ENCODE measurements at places on chromosomes 2 and 18. TPM values are rescaled to one million over a fixed set of nuclear protein-coding genes. Genes with fewer than 3 reads are reported as not detected.

- H3K27me3 ChIP-seq, result no peaks in the 10 kb centered on the region
- H3K4me1 ChIP-seq, result no peaks in the 10 kb centered on the region
- DNase-seq, result no peak
- H3K4me3 ChIP-seq, result no peak overlapping the region
Measured at GRCh38 chr2:187345338-187345737, 102.7 kb downstream of the CALCRL start.

GRCh38 chr2:151620761-151621160, 113.5 kb downstream of the NEB start:
- no peaks in the 10 kb centered on the region for H3K36me3 ChIP-seq
- no peaks in the 10 kb centered on the region for H3K27me3 ChIP-seq
- DNase-seq, result no peak

GRCh38 chr2:126307740-126308139, 348.2 kb upstream of the GYPC start:
- no peak for DNase-seq
- H3K4me1 ChIP-seq, result no peaks in the 10 kb centered on the region

GRCh38 chr2:157447741-157448140, 3.9 kb upstream of the CYTIP start:
- no peaks in the 10 kb centered on the region for H3K27me3 ChIP-seq
- H3K4me3 ChIP-seq, result no peak overlapping the region
- no peaks in the 10 kb centered on the region for H3K36me3 ChIP-seq
- no peak for DNase-seq
- H3K4me1 ChIP-seq, result peaks cover 15% of the 10 kb centered on the region
- H3K27ac ChIP-seq, result no peak overlapping the region

DNA sequence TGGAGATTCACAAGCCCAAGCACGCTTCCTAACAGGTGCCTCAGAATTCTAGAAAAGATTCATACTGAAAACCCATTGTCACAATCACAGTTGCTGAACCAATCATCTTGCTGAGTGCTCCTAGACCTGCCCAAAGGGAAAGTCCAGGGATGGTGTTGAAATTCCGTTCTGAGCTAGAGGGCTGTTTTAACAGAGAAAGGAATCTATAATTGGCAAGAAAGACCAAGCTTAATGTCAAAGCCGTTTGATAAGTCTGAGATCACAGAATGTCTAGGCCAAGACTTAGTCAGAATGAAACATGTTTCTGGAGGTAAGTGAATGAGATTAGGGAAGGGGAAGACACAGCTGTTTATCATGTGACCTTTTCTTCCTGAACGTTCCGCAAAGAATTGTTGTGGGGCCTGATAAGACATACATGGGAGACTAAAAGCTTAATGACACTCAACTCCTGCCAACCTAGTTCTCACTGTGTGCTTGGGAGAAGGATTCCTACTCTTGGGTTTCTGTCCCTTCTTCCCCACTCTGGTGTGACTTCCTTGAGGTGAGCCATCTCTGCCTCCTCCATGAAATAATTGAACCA, 27.5 kb downstream of the PMAIP1 start:
- no peak for DNase-seq
- no peaks in the 10 kb centered on the region for H3K4me1 ChIP-seq
- no peaks in the 10 kb centered on the region for H3K36me3 ChIP-seq

GRCh38 chr2:181072486-181073235, 92.3 kb downstream of the UBE2E3 start:
- no peak for DNase-seq
- no peak overlapping the region for H3K27ac ChIP-seq
- H3K4me3 ChIP-seq, result no peak overlapping the region
- no peaks in the 10 kb centered on the region for H3K36me3 ChIP-seq
- peaks cover 8% of the 10 kb centered on the region for H3K4me1 ChIP-seq

- no peak overlapping the region for H3K4me3 ChIP-seq
- H3K4me1 ChIP-seq, result no peaks in the 10 kb centered on the region
- no peaks in the 10 kb centered on the region for H3K36me3 ChIP-seq
- peak; percentile 13 for DNase-seq
- no peaks in the 10 kb centered on the region for H3K27me3 ChIP-seq
Measured at GRCh38 chr2:166487171-166487570, 6.9 kb downstream of the SCN7A start.

- H3K4me3 ChIP-seq, result no peak overlapping the region
- no peak for DNase-seq
- H3K4me1 ChIP-seq, result peaks cover 3% of the 10 kb centered on the region
- no peaks in the 10 kb centered on the region for H3K27me3 ChIP-seq
- H3K36me3 ChIP-seq, result no peaks in the 10 kb centered on the region
- H3K27ac ChIP-seq, result no peak overlapping the region
Measured at GRCh38 chr2:133760376-133760775, 192.1 kb upstream of the NCKAP5 start.

- no peak overlapping the region for H3K27ac ChIP-seq
- H3K4me1 ChIP-seq, result peaks cover 40% of the 10 kb centered on the region
- H3K36me3 ChIP-seq, result no peaks in the 10 kb centered on the region
- no peaks in the 10 kb centered on the region for H3K27me3 ChIP-seq
- no peak for DNase-seq
- H3K4me3 ChIP-seq, result no peak overlapping the region
Measured at GRCh38 chr2:45676088-45676487, 24.6 kb downstream of the PRKCE start.

DNA sequence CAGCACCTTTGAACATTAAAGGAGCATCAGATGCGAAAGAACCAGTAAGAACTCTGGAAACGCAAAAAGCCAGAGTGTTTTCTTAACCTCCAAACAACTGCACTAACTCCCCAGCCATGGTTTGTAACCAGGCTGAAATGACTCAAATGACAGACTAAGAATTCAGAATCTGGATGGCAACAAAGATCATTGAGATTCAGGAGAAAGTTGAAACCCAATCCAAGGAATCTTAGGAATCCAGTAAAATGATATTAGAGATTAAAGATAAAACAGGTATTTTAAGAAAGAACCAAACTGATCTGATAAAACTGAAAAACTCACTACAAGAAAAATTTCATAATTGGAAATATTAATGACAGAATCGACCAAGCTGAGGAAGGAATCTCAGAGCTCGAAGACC, 116.7 kb downstream of the PTRHD1 start:
- no peaks in the 10 kb centered on the region for H3K27me3 ChIP-seq
- no peak overlapping the region for H3K27ac ChIP-seq
- no peak overlapping the region for H3K4me3 ChIP-seq
- DNase-seq, result no peak
- no peaks in the 10 kb centered on the region for H3K4me1 ChIP-seq

DNA sequence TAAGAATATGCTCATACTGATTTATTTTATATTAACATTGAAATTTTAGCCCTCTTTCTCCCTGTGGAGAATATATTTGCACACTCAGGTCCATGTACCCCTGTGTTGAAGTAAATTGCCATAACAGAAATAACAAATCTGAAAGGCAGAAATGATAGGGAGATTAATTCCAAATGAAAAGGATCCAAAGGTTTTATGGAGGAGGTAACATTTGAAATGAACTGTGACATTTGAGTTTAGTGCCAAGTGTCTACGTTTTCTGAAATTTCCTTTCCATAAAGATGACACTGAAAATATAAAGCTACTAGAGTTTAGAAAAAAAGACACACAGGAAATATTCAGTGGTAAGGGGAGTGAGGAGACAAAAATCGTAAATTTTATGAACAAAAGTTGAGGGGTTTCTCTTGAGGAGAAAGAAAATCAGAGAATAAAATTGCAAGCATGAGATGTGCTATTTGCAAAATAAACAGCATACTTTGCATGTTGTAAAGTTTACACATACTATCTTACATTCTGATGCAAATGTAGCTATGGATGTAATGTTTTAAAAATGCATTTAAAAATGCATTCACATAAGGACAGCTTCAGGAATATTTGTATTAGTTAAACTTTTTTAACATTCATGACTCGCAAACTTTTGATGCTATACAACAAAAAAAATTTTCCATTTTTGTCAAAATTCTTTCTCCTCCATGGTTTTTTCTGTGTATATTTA, 69.5 kb downstream of the BAZ2B start:
- H3K36me3 ChIP-seq, result peaks cover 10% of the 10 kb centered on the region
- no peak overlapping the region for H3K27ac ChIP-seq
- H3K4me1 ChIP-seq, result peaks cover under 1% of the 10 kb centered on the region
- no peaks in the 10 kb centered on the region for H3K27me3 ChIP-seq
- DNase-seq, result no peak
- H3K4me3 ChIP-seq, result no peak overlapping the region

DNA sequence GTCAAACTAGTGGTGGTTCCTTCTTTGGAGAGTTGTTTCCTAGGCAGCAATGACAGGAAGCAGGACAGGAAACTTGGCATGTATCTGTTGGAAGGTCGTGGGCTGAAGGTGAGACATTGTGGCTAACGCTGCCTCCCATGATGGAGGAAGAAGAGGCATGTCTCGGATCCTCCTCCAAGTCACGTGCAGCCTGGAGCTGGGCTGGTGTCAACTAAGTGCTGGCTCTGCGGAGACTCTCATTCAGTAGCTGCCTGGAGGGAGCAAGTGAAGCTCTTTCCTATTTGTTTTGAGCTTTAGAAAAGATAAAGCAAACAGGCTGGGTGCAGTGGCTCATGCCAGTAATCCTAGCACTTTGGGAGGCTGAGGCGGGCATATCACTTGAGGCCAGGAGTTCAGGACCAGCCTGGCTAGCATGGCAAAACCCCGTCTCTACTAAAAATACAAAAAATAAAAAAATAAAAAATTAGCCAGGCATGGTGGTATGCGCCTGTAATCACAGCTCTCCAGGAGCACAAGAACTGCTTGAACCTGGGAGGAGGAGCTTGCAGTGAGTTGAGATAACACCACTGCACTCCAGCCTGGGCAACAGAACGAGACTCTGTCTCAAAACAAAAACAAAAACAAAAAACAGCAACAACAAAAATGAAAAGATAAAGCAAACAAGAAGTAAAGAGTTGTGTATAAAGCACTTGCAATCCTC, 28.2 kb upstream of the INO80C start:
- DNase-seq, result no peak
- H3K36me3 ChIP-seq, result no peaks in the 10 kb centered on the region
- H3K27me3 ChIP-seq, result no peaks in the 10 kb centered on the region
- no peak overlapping the region for H3K4me3 ChIP-seq
- H3K27ac ChIP-seq, result no peak overlapping the region

DNA sequence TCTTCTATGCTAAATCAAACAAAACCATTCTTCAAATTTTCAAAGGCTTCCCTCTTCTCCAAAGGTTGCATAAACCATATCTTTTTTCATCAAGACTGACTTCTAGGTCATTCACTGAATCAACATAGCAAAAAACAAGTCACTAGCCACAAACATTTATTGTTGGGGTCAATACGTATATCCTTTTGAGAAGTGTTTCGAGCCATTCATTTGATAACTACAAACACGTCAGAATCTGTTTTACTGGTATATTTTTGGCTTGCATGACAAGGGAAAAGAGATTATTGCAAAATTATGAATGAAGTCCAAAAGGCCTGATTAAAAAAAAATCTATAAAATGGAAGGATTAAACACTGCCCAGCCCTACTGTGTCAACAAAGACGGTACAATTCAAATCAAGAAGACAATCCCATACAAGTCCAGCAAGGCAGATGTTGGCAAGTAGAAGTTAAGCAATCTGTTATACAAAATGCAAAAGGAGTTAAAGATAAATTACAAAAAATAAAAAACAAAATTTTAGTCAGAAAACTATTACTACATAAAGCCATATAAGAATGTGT, 222.4 kb downstream of the SRBD1 start:
- H3K27ac ChIP-seq, result no peak overlapping the region
- no peaks in the 10 kb centered on the region for H3K4me1 ChIP-seq
- no peak overlapping the region for H3K4me3 ChIP-seq
- H3K27me3 ChIP-seq, result no peaks in the 10 kb centered on the region
- no peak for DNase-seq

DNA sequence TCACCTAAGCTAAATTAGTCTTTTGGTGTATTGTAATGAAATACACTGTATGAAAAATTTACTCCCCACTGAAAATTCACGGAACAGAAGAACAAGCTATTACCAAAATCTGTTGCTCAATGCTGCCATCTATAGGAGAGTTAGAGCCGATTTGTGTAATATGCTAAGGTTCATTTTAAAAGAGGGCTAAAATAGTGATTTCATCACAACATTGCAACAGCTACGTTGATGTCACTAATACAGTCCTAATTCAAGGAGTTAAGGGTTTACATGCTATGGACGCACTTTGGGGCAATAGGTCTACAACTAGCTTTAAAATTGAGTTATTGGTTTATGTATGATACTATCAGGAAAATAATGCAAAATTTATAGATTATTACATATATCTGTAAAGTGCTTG, 3.0 kb upstream of the IRS1 start:
- H3K36me3 ChIP-seq, result no peaks in the 10 kb centered on the region
- no peaks in the 10 kb centered on the region for H3K27me3 ChIP-seq
- no peak overlapping the region for H3K27ac ChIP-seq

DNA sequence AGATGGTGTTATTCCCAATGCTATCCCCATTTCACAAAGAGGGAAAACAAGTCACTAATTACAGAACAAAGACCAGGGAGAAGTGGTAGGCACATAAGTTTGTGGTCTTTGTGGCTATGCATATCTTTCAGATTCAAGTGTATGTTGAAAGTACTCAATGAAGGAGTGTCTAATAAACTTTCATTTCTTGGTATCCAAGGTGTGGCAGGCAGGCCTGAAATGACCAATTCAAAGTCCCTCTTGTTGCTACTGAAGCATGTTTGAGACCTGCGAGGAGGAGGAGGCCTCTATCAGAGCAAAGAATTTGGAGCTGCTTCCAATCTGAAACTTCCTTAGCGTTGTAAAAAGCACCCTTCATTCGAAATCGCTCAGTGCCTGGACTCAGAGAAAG, 60.9 kb upstream of the KLF7 start:
- peak overlapping the region; percentile 28 for H3K4me3 ChIP-seq
- no peaks in the 10 kb centered on the region for H3K36me3 ChIP-seq
- peaks cover 17% of the 10 kb centered on the region for H3K4me1 ChIP-seq
- no peaks in the 10 kb centered on the region for H3K27me3 ChIP-seq

DNA sequence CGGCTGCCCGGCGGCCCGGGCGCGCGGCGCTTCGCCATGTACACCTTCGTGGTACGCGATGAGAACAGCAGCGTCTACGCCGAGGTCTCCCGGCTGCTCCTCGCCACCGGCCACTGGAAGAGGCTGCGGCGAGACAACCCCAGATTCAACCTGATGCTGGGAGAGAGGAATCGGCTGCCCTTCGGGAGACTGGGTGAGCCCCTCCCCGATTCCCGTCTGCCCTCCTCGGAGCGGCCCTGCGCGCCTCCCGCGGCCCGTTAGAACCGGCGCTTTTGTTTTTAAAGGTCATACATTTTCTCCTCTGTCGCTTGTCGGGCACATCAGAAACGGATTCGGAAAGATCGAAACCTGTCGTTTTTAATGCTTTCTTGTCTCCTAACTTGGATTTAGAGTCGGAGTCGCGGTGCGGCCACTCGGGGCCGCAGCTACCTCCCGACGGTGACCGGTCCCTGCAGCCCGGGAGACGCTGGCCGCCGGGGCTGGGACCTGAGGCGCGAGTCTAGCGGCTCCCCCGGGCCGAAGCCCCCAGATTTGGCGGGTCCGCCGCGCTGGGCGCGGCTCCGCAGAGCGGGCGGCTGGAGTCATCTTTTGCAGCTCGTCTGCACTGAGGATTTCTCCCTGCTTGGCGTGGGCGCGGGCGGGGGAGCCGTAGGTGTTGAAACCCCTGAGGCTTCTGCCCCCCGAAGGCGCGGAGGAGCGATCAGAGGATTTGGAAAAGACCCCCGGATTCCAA, 519 bp downstream of the TTL start:
- no peaks in the 10 kb centered on the region for H3K36me3 ChIP-seq
- H3K27me3 ChIP-seq, result no peaks in the 10 kb centered on the region
- H3K4me1 ChIP-seq, result peaks cover 33% of the 10 kb centered on the region

PRKRA gene
- 59.7 TPM for total RNA-seq

NYAP2 gene
- not detected for total RNA-seq

ALPP gene
- not detected for total RNA-seq

ICOS gene
- total RNA-seq, result not detected

RAB12 gene
- 35.2 TPM for total RNA-seq

TTC27 gene
- 3.8 TPM for total RNA-seq
